ENCODE measurements at places on chromosomes 5 and 9.
A peak's percentile ranks its signal among the peaks of the same experiment; 100 is the strongest.

GRCh38 chr5:1188464-1188863 is 12.9 kb upstream of the SLC6A19 start:
- DNase-seq = no peak

DNA sequence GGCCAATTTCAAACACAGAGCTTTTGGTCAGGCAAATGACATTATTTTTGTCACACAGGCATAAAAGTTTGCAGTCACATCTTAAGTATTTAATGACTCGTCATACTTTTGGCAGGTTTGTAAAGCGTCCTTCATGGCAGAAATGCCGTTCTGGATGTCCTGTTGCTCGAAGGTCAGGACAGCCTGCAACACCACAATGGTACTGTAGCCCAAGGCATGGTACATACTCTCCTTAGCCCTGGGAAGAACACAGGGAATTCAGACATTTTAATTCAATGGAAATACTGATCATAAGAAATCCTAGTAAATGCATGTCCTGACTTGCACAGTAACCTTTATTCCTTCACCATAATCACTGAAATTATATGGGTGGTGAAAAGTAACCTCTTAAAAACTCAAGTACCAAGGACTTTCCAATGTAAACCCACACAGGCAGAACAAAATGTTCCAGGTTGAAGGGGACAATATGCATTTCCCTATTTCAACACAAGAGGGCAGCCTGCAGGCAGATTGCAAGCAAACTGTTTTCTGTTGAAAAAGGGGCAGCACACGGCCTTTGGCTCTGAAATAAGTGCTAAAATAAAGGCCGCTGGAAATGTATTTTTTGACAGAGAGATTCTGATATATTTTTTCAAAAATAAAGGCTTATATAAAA is 95.7 kb downstream of the TTC39B start:
- DNase-seq = peak; percentile 78

GRCh38 chr9:130616451-130616850 is 37.1 kb downstream of the FUBP3 start:
- DNase-seq = no peak

GRCh38 chr5:117326997-117327396 is 752.4 kb upstream of the SEMA6A start:
- DNase-seq = no peak

DNA sequence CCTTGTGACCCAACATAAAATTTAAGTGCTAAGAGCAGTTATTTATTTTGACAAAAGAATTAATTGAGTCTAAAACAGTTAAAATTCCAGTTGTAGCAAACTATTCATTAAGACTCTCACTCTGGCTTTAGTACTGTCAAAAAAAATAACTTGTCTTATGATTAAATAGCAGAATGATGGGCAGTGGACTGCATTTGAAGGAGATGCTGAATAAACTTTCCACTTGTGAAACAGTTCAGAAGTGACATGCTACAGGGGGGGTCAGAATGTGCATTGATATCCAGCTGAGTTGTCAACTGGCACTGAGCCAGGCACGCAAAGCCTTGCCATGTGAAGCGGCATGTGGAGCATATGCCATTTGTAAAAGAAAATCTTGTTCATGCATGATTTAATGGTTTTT is 76.0 kb downstream of the FCHO2 start:
- DNase-seq = no peak

- no peak for DNase-seq
Observed at GRCh38 chr5:34475249-34475966, 180.7 kb upstream of the RAI14 start.

DNA sequence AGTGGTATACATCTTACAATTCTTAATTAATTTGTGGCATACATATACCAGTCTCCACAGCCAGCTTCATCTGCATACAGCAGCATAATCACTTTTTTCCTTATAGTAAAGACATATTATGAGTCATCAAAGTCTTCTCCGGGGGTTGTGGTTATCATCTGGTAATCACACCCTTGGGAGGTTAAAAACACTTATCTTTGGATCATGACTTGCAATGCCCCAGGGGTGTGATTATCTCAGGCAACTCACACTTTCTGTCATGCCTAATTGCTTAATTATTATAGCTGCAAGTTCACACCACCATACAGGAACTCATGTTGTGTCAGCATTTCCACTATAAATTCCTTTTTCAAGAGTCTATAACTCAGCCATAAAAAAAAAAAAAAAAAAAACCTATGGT is 218.4 kb downstream of the ANXA1 start:
- DNase-seq = no peak

- no peak for DNase-seq
Observed at GRCh38 chr9:90808890-90809685, 7.5 kb downstream of the SYK start.

DNA sequence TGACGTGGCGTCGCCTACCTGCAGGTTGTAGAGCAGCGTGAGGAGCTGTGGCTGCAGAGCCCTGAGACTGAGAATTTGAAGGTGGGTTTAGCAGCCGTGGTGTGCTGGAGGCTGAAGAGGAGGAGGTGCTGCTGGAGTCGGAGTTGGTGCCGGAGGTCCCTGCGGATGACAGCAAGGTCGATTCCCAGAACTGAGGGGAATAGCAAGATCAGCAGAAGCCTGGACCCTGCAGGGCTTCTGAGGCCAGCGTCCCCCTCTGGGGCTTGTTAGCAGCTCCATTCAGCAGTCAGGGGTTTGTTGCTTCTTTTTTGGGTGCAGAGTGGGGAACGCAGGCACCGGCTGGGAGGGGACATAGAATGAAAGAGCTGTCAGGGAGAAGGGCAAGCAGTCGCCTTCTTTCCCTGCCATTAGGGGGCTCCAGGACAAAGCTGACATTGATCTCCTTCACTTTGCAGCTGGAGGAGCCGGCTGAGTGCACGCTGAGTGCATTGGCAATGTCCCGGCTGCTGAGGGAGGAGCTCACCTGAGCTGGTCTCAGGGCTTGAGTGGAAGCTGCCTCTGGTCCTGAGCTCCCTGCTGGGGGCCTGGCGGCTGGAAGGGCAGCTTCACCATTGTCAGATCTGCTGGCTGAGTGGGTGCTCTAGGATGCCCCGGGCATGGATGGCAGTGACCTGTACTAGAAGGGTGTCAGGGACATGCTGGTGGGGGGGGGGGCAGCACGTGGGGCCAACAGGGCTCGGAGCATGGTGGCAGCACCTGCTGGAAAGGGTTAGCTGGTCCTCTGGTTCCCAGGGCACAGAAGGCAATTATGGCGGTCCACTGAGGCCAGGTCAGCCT is 20.8 kb downstream of the OBP2B start:
- DNase-seq = peak; percentile 54

DNA sequence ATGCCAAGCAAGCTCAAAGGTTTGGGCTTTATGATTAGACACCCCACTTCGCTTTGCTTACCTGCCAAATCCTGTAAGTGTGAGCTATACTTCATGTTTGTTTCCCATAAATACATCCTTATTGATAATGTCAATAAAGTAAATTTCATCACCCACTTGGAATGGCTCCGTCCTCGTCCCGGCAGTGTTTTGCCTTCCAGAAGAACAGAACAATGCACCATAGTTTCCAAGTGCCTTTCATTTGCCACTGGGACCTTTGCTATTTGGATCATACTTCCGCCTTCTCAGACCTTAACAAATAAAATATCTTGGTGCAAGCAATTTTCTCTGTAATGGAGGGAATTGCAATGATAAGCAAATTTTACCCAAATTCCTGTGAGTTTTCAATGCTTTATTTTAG is 229.3 kb downstream of the PIK3R1 start:
- DNase-seq = no peak

- DNase-seq = no peak
Observed at GRCh38 chr9:115629879-115630840, 512.2 kb upstream of the TNC start.

DNA sequence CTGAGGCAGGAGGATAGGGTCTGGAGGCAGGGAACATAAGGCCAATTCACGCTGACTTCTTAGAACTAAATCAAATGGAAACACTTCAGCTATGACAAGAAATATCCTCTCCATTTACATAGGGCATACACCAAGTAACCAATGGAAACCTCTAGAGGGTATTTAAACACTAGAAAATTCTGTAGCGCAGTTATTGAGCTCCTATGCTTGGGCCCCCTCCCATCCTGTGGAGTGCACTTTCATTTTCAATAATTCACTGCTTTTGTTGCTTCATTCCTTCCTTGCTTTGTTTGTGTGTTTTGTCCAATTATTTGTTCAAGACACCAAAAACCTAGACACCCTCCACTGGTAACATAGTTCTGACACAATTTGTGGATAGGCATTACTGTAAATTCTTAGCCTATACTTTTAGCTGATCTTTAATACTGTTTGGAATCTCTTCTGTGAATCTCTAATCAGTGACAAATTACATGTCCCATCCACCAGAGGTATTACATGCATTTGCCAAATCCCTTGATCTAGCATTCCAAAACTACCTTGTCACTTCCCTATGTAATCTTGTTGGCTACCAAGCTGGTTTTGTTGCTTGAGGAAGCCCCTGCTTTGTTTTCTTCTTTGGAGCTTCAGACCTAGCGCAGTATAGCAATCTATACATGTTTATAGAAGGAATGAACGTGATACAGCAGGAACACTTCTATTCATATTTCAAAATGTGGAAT is 61.6 kb downstream of the ST8SIA4 start:
- peak; percentile 41 for DNase-seq

GRCh38 chr5:110561510-110561909 is 165.0 kb downstream of the TMEM232 start:
- no peak for DNase-seq

GRCh38 chr9:36679710-36680109 is 107.0 kb downstream of the MELK start:
- DNase-seq = no peak

GRCh38 chr5:66738136-66738535 is 141.9 kb downstream of the MAST4 start:
- no peak for DNase-seq

- no peak for DNase-seq
Observed at GRCh38 chr5:129903466-129904101, 681 bp upstream of the CHSY3 start.

- DNase-seq = no peak
Observed at GRCh38 chr5:140630292-140631035, 2.5 kb downstream of the CD14 start.

GRCh38 chr5:126961128-126961527 is 69.2 kb downstream of the MARCHF3 start:
- DNase-seq = no peak

- DNase-seq = no peak
Observed at GRCh38 chr5:128146671-128147070, 63.1 kb downstream of the SLC12A2 start.

- DNase-seq = no peak
Observed at GRCh38 chr5:124576848-124577409, 169.5 kb downstream of the ZNF608 start.

DNA sequence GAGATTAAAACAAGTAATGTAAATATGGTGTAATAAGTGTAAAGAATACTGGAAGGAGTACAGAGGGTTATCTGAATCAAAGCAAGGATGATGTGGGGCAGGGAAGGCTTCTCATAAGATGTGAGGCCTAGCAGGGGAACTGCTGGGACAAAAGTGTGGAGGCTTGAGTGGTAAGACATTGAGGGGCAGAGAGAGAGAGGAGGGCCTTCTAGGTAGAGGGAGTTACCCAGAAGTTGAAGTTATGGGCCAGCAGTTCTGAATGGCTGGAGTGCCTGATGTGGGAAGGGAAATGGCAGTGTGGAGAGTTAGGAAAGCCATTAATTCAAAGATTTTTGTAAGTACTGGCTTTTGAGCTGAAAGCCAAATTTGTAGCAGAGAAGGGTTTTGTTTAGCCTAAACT is 36.8 kb downstream of the CPEB4 start:
- no peak for DNase-seq

- DNase-seq = no peak
Observed at GRCh38 chr5:66080664-66081063, 63.4 kb upstream of the SREK1 start.

DNA sequence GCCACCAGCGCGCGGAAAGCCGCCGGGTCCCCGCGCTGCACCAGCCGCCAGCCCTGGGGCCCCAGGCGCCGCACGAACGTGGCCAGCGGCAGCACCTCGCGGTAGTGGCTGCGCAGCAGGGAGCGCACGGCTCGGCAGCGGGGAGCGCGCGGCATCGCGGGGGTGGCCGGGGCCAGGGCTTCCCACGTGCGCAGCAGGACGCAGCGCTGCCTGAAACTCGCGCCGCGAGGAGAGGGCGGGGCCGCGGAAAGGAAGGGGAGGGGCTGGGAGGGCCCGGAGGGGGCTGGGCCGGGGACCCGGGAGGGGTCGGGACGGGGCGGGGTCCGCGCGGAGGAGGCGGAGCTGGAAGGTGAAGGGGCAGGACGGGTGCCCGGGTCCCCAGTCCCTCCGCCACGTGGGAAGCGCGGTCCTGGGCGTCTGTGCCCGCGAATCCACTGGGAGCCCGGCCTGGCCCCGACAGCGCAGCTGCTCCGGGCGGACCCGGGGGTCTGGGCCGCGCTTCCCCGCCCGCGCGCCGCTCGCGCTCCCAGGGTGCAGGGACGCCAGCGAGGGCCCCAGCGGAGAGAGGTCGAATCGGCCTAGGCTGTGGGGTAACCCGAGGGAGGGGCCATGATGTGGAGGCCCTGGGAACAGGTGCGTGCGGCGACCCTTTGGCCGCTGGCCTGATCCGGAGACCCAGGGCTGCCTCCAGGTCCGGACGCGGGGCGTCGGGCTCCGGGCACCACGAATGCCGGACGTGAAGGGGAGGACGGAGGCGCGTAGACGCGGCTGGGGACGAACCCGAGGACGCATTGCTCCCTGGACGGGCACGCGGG is at the start of gene TERT:
Gene TERT, minus strand, starts transcription at position 234 of the 815 bp plus-strand sequence. Its CDS starts 79 bp downstream, at position 155.
- peak; percentile 90 for DNase-seq

GRCh38 chr5:64451551-64451950 is 54.3 kb upstream of the RGS7BP start:
- DNase-seq = no peak

All from NAMALWA (cell line).